HL-60 (cell line): ENCODE measurements at places on chromosomes 7 and 10.

DNA sequence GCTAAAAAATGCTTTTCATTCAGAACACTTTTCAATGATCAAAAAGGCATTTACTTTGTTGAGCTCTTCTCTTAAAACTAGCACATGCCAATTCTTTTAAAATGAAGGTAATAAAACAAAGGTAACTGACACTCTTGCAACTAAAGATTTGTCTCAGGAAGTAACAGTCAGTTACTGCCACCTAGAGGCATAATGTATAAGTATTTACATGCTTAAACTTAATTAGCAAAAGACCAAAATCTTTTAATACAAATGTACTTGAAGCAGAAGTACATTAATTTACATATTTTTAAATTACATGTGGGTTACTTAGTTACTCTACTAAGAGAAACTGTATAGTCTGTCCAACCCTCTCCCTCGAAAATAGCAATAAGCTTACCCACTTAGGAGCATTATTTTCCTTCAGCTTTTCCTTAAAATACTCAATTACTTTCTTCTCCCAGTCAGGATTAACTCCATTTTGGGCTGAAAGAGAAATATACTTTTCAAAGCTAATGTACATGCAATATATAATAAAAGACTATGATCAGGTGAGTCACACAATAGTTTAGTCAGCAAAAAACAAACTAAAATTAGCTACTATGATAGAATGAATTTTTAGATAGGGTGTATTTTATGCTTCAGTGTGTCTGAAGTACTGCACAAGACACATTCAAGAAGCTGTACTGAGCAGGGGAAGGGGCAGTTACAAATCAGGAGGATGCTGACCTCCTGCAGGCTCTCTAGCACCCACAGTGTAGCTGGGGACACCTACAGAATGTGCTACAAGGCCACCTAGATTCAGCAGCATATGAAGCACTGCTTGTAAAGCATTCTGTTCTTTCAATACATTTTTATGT, 13.0 kb downstream of the MCMBP start:
- DNase-seq: no peak

DNA sequence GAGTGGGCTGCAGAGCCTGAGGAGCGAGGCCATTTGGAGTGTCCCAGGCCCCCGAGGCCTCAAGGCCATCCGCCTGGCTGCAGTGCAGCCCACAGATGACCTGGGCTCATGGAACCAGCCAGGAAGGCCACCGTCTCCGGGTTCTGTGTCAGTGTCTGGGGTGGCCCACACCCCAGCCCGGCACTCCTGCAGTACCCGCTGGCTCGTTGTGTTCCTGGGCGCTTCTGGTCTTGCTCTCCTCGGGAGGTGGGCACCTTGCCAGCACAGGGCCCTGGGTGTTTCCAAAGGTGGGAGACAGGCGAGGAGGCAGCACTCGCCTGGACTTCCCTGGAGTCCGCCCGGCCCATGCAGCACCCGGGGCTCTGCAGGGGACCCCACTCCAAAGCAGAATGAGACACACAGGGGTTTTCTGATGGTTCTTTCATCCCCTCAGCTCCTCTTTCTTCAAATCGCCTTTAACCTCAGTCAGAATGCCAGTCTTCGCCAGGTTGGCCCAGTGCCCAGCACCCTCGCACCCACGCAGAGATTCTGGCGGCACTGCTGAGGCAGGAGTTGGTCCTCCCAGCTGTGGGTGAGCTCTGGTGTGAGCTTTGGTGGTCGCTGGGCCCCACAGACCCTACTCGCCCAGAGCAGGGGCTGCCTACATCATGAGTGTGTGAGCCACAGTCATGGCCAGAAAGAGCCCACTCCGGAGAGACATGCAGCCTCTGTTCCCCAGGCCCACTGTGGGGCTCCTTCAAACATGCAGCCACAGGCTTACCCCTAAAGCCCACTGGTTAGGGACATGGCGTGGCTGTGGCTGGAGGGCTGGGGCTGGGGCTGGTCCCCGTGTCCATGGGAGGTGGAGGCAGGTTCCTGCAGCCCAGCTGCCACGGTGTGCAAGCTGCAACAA, 155.7 kb downstream of the EBF3 start:
- DNase-seq: no peak

DNA sequence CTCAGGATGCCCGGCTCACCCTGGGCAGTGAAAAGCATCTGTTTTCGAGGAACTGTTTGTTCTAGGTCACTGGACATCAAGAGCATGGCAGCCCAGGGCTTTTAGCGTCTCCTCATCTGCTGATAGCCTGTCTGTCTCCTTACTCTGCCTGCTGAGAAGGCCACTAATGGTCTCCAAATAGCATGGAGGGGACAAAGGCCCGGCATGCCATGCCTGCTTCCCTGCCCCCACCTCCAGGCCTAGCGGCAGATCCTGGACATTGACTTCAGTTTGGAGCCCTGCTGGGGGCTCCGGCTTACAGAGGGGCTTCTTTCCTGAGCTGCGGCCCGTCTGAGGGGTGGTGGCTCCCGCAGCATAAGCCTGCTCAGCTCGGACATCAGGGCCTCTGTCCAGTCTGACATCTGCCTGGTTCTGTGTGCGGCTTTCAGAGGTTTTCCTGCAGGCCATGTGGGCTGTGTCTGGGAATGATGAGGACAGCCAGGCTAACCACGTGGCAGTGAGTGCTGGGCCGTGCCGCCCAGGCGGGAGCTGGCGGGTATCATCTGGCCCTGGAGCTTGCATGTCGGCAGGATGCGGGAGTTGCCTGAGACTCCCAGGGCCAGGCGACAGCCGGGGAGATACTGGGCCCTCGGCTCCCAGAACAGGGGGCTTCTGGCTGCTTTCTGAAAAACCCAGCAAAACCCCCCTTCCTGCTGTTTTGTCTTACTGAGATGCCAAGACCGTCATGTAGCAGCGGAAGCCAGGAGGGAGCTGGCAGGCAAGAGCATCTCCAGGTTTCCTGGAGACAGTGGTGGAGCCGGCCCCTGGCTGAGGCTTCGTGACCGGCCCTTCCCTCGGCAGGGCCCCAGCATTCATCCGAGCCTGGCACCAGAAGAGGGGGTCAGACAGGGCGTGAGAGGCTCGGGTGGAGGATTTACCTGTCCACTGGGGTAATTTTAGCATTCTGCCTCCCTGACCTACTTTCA, 9.2 kb downstream of the PFKFB3 start:
- no peak for DNase-seq

DNA sequence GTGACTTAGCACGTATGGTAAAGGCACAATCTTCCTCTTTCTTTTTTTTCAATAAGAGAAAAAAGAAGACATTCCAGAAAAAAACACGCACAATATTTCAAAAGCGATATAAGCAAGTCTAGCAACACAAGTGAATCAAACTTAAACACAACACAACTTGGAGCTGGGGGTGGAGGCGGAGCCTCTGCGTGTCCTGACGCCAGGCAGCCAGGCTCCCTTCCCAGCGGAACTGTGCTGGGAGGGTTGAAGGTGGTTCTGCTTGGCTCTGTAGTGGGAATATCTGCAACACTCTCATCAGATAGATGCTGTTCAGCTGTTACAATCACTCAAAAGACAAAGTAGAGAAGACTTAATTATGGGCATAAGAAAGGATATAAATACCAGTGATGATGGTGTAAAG, 211.4 kb downstream of the WDR37 start:
- no peak for DNase-seq

- peak; percentile 64 for DNase-seq
These were observed 21.0 kb downstream of the ZCWPW1 start for GRCh38 chr7:100407285-100408180.

DNA sequence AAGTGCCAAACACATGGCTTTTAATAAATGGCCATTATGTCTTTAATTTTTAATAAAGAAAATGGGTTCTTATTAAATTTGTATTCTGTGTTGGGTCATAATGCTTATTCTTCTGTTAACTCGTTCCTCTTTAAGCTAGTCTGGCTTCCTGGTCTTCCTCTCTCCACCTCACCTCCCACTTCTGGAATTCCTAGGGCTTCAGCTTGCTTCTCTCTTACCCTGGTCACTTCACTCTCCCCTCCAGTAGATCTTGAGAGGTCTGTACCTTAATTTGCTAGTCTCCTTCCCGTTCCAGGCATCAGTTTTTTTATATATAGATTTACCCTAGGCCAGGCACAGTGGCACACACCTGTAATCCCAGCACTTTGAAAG, 111.2 kb downstream of the RALA start:
- DNase-seq: no peak

DNA sequence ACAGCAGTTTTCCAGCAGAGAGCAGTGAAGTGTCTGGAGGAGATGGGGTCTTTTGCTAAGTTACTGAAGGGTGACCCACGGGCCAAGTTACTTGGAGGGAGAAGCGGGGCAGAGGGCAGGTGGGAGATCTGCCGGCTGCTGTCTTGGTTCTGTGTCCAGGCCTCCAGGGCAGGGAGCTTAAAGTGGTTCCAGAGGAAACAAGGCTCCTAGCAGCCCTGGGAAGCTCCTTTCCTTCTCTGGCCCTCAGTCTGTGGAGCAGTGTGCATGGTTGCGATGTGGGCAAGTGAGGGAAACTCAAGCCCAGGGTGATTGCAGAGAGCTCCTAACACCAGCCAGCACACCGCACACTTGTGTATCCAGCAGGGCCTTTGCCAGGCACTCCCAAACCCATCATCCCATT, 6.3 kb downstream of the GHRHR start:
- DNase-seq: no peak

DNA sequence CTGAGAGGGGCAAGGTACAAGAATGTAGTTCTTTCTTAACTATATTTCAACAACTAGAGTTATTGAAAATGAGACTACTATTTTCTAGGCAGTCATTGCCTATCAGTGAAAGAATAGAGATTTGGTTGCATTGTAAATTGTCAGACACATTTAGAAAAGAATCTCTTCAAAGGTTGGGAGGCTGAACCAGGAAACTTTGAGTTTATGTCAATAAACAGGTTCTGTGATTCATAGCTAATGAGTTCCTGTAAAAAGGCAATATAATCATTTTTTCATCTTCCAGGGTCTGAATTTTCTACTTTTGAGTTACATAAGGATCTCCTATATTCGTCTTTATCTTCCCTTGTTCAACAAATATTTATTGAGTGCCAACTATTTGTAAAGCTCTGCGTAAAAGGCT, 47.1 kb downstream of the MAGI2 start:
- DNase-seq: no peak

DNA sequence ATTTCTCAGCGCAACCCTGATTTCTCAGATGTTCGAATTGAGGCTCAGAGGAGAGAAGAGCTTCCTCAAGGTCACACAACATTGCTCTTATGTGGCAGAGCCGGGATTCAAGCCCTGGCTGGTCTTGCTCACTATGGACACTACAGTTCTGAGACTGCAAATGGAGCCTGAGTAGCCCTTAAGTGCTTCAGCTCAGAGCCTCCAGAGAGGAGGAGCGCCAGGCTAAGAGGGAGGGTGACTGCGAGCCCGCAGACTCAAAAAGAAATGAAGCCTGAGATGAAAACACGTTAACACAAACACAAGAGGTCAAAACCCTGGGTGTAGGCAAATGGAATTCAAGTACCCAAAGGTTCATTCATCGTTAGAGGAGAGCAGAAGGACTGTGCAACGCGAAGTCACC, 13.9 kb downstream of the ARHGAP22 start:
- no peak for DNase-seq

- DNase-seq: no peak
These were observed 159.2 kb downstream of the NEURL1 start for GRCh38 chr10:103652599-103653281.

GRCh38 chr7:23285657-23286646, 13.2 kb upstream of the MALSU1 start:
- DNase-seq: peak; percentile 57

DNA sequence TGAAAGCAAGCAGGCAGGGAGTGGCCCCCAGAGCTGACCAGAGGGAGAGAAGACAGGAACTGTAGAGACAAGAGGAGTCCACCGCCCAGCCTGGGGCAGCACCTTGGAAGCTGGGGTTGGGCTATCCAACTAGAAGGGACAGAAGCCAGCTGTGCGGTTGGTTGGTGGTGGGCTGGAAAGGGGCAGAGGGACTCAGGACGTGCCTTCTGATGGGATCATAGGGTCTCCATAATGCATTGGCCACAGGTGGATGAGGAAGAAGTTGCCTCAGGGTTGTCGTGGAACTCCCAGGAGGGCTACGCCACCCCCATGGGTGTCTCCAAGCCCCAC, 114.0 kb upstream of the RET start:
- no peak for DNase-seq

- DNase-seq: peak; percentile 76
These were observed at the start of gene ZNF746 for GRCh38 chr7:149497467-149498261. TSS of gene ZNF746 (minus strand) at chr7:149497809. CDS start at chr7:149497536, 273 bp downstream.

GRCh38 chr7:149866139-149866778, 7.5 kb upstream of the ATP6V0E2 start:
- no peak for DNase-seq
